Endothelial cell (in vitro differentiated cells): ENCODE measurements at places on chromosomes 2 and 18. TPM values are rescaled to one million over a fixed set of nuclear protein-coding genes. Genes with fewer than 3 reads are reported as not detected.
A peak's percentile ranks its signal among the peaks of the same experiment; 100 is the strongest.

Gene AQP12A
- total RNA-seq = not detected

DNA sequence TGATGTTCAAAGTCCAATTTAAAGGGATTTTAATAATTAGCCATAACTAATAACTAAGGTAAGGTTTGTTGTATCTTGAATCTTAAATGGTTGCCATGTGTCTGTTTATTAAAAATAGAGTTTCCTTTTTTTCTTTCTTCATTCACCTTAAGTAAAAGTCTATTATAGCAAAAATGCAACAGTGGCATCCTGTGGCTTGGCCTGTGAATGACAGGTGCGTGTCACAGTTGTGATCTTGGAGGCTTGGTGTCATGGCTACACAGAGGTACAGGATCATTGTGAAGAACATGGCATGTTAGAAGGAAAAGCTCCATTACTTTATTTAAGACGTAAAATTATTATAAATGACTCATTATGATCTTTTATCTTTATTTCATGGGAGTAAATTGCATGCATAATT lies 246.1 kb downstream of the BCL2 start:
- DNase-seq = no peak
- H3K4me1 ChIP-seq = peaks cover 6% of the 10 kb centered on the region
- H3K4me3 ChIP-seq = no peak overlapping the region

- peaks cover under 1% of the 10 kb centered on the region for H3K27me3 ChIP-seq
- peaks cover 67% of the 10 kb centered on the region for H3K4me1 ChIP-seq
- peaks cover 7% of the 10 kb centered on the region for H3K36me3 ChIP-seq
- no peak overlapping the region for H3K4me3 ChIP-seq
These were observed 15.9 kb downstream of the ATP8B1 start for GRCh38 chr18:57787068-57787685.

Gene PIEZO2
- total RNA-seq = 8.4 TPM

DNA sequence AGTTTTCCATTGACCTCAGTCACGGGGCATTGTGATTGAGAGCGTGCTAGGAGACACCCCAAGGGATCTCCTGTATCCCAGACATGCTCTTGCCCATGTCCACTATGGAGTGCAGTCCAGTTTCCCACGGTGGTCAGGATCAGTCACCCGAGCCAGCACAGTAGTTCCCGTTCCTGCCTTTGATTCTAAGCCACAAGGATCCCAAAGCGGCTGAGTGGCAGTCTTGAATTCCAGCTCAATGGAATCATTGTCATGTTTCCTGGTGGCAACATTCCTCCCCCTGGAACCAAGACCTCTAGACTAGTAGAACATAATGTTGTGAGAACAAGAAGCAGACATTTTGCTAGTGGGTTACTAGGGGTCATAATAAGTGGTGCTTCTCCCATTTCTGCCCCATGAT lies 154.3 kb downstream of the SEPTIN10 start:
- H3K36me3 ChIP-seq = peaks cover 3% of the 10 kb centered on the region
- no peak for DNase-seq
- H3K4me1 ChIP-seq = peaks cover 9% of the 10 kb centered on the region
- no peak overlapping the region for H3K27ac ChIP-seq
- no peaks in the 10 kb centered on the region for H3K27me3 ChIP-seq

Gene CD8B2
- total RNA-seq = 0.05 TPM

- peaks cover 9% of the 10 kb centered on the region for H3K4me1 ChIP-seq
- H3K36me3 ChIP-seq = peaks cover 4% of the 10 kb centered on the region
- no peak overlapping the region for H3K27ac ChIP-seq
- peaks cover 13% of the 10 kb centered on the region for H3K27me3 ChIP-seq
- peak; percentile 91 for DNase-seq
These were observed 2.4 kb upstream of the INHBB start for GRCh38 chr2:120343433-120344105.

DNA sequence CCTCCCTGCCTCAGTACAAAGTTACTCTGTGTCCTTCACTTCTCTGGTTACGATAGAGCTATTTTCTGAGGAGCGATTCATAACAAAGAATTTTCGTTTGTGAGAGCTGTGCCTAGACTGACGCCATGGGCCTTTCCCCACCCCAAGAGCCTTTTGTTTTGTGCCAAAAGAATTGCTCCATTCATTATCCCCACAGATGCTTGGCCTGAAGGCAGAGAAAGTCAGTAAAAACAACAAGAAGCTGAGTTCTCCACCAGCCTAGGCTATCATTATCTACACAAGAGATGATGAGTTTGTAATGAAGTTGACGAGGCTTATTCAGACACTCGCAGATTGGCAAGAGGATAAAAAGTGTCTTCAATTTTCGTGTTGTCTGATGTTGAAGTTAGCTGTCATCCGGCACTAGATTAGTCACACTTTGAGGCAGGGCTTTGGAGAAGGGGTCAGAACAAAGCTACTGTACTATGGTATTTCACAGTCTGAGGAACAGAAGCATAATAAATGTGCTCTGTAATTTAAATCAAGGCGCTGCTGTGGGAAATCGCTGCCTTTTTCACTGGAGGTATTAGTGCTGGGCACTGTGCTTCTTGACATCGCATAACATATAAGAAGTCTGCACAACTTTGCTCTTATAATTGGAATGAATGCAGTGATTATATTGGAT lies 278.4 kb upstream of the FIGN start:
- H3K4me3 ChIP-seq = no peak overlapping the region
- no peaks in the 10 kb centered on the region for H3K27me3 ChIP-seq
- no peak for DNase-seq
- H3K36me3 ChIP-seq = no peaks in the 10 kb centered on the region
- H3K4me1 ChIP-seq = no peaks in the 10 kb centered on the region

- peaks cover 3% of the 10 kb centered on the region for H3K36me3 ChIP-seq
- peaks cover 9% of the 10 kb centered on the region for H3K27me3 ChIP-seq
- peak overlapping the region; percentile 90 for H3K27ac ChIP-seq
- DNase-seq = no peak
- H3K4me1 ChIP-seq = peaks cover 57% of the 10 kb centered on the region
- H3K4me3 ChIP-seq = no peak overlapping the region
These were observed 65.5 kb upstream of the KLF7 start for GRCh38 chr2:207231106-207231865.

DNA sequence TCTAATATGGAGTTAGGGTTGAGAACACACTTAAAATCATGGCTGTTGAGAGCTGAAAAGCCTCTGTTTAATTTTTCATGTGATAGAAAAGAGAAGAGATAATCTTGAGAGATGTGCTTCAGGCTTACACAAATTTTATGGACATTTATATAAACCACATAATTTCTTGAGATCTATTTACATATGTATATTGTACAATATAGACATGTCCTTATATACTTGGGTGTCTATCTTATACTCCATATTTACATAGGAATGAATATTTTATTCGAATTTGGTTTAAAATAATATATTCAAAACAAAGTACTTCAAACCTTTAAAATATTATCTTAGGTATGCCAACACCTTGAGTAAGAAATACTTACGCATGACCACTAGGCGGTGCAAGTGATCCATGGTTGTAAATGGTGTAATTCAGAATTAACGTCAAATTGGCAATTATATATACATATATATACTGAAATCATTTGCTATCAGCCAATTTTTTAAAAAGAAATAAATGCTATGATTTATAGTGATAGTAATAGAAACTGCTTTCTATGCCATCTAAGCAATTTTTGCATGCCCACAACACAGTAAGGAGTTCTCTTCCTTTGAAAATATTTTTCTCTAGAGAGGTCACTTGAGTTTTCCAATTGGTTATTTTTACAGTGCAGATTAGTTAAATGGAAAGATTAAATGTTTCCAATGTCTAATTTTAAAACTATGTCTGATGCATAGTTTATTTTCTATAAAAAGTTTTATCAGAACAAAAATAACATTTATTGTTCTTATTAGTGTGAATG lies 37.6 kb upstream of the SPAG16 start:
- H3K27me3 ChIP-seq = no peaks in the 10 kb centered on the region
- no peaks in the 10 kb centered on the region for H3K36me3 ChIP-seq
- no peak overlapping the region for H3K27ac ChIP-seq
- H3K4me3 ChIP-seq = no peak overlapping the region
- H3K4me1 ChIP-seq = no peaks in the 10 kb centered on the region

DNA sequence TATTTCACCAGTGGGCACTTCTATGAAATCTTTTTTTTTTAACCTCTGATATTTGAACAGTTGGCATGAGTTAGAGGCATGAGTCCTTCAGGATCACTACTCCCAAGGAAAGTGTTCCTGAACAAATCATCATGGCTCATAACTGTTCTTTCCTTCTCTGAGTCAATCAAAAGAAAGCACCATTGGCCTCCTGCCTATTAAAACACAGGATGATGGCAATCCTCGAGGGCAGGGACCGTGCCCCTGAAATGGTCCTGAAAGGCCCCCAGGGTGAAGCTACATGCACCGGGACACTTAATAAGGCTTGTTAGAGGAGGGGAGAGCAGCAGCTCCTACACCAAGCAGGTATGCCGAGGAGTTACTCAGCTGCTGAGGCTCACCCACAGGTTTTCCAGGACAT lies 43.5 kb downstream of the SLC14A2 start:
- no peak for DNase-seq
- H3K4me1 ChIP-seq = no peaks in the 10 kb centered on the region
- H3K36me3 ChIP-seq = no peaks in the 10 kb centered on the region
- H3K27me3 ChIP-seq = peaks cover 1% of the 10 kb centered on the region
- no peak overlapping the region for H3K27ac ChIP-seq
- H3K4me3 ChIP-seq = no peak overlapping the region

Gene MYL12B
- total RNA-seq = 298 TPM

- peaks cover 46% of the 10 kb centered on the region for H3K4me1 ChIP-seq
- peak overlapping the region; percentile 86 for H3K27ac ChIP-seq
- DNase-seq = no peak
- no peak overlapping the region for H3K4me3 ChIP-seq
These were observed 80.1 kb upstream of the CTDP1 start for GRCh38 chr18:79599441-79599931.

DNA sequence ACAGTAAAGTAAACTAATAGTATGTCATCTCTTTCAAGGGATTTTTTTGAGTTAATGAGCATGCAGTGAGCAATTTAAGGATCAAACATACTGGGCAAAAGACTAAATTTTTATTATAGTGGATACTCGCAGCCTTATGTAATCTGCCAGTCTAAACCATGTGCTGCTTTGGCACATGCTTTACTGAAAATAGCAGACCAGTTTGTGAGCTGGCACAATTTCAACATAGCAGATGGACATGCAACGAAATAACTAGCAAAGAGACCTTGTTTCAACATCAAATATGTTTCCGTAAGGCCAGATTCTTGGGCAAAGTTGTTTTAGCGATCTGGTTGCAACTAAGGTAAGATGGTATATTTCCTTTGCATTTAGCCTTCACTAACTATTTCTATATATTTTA lies 807.3 kb downstream of the NR4A2 start:
- H3K4me1 ChIP-seq = no peaks in the 10 kb centered on the region
- DNase-seq = no peak
- H3K4me3 ChIP-seq = no peak overlapping the region
- no peaks in the 10 kb centered on the region for H3K27me3 ChIP-seq
- no peak overlapping the region for H3K27ac ChIP-seq
- H3K36me3 ChIP-seq = no peaks in the 10 kb centered on the region

- no peaks in the 10 kb centered on the region for H3K4me1 ChIP-seq
- H3K36me3 ChIP-seq = no peaks in the 10 kb centered on the region
- H3K27ac ChIP-seq = no peak overlapping the region
- peaks cover 2% of the 10 kb centered on the region for H3K27me3 ChIP-seq
- H3K4me3 ChIP-seq = no peak overlapping the region
These were observed 63.9 kb upstream of the TUBA3E start for GRCh38 chr2:130261970-130262760.

- H3K36me3 ChIP-seq = peaks cover 6% of the 10 kb centered on the region
- H3K4me3 ChIP-seq = no peak overlapping the region
- H3K27ac ChIP-seq = no peak overlapping the region
- H3K4me1 ChIP-seq = no peaks in the 10 kb centered on the region
- peaks cover 2% of the 10 kb centered on the region for H3K27me3 ChIP-seq
These were observed 53.6 kb upstream of the SNTG2 start for GRCh38 chr2:897091-897490.

Gene RGPD8
- 11.8 TPM for total RNA-seq

- DNase-seq = no peak
- H3K4me1 ChIP-seq = peaks cover 4% of the 10 kb centered on the region
- no peak overlapping the region for H3K27ac ChIP-seq
- no peaks in the 10 kb centered on the region for H3K36me3 ChIP-seq
- H3K4me3 ChIP-seq = no peak overlapping the region
These were observed 59.9 kb upstream of the CERS6 start for GRCh38 chr2:168396131-168396530.

GRCh38 chr2:54672590-54673456 lies 50.6 kb upstream of the EML6 start:
- H3K4me1 ChIP-seq = peaks cover 67% of the 10 kb centered on the region
- peak overlapping the region; percentile 62 for H3K27ac ChIP-seq
- H3K4me3 ChIP-seq = peak overlapping the region; percentile 59
- peaks cover 34% of the 10 kb centered on the region for H3K27me3 ChIP-seq
- DNase-seq = no peak

Gene AGXT
- total RNA-seq = not detected

- no peak overlapping the region for H3K27ac ChIP-seq
- no peak for DNase-seq
- H3K36me3 ChIP-seq = peaks cover 9% of the 10 kb centered on the region
- H3K4me1 ChIP-seq = peaks cover 6% of the 10 kb centered on the region
- no peak overlapping the region for H3K4me3 ChIP-seq
These were observed 23.6 kb downstream of the MALT1 start for GRCh38 chr18:58694720-58695468.

- H3K27me3 ChIP-seq = peaks cover 8% of the 10 kb centered on the region
- H3K4me3 ChIP-seq = no peak overlapping the region
- DNase-seq = no peak
- H3K27ac ChIP-seq = no peak overlapping the region
These were observed 342.3 kb upstream of the EPHA4 start for GRCh38 chr2:221914334-221914880.

DNA sequence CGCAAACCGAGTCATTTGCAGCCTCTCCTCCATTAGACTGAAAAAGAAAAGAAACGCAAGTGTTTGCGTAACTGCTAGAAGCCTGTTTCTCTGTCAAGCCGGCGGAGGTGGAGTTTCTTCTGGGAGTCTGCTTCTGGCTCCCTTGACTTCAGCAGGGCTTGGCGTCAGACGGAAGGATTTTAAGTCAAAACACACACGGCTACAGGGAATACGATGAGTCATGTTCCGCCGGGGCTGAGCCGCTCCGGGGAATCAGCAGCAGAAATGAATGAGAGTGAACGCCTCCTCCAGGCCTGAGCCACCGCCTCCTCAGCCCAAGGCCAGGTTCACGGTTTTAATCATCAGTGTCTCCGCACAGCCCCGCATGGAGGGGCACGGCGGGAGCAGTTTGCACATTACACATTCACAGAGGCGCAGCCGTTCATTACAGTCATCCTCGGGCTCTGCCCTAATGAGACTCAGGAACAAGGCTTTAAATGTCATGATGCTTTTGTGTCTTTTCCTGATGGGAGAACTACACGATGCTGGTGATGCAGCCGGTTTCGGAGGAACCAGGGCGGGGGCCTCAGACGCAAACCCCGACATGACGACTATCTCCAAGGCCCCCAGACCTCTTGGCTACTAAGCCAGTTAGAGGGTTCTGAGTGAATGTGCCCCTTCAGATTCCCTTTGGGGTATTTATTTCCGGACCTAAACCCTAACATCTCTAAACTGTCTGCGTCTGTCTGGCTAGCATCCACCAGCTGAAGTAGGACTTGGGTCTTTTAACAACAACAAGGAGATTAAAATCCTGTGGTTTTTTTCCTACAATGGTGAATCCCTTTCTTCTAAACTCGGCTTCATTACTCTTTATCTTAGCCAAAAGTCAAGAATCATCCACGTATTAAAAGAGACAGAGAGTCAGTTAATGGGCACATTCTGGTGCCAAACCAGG lies 11.1 kb upstream of the SCG2 start:
- DNase-seq = peak; percentile 41
- no peaks in the 10 kb centered on the region for H3K36me3 ChIP-seq
- peaks cover 8% of the 10 kb centered on the region for H3K4me1 ChIP-seq
- peak overlapping the region; percentile 52 for H3K27ac ChIP-seq

- peaks cover 6% of the 10 kb centered on the region for H3K27me3 ChIP-seq
- peaks cover 4% of the 10 kb centered on the region for H3K36me3 ChIP-seq
- peaks cover 8% of the 10 kb centered on the region for H3K4me1 ChIP-seq
- DNase-seq = no peak
- H3K4me3 ChIP-seq = no peak overlapping the region
These were observed 37.8 kb downstream of the RRM2 start for GRCh38 chr2:10160203-10160955.
